Daoy (cell line): ENCODE measurements at places on chromosomes 2 and 18. TPM values are rescaled to one million over a fixed set of nuclear protein-coding genes. Genes with fewer than 3 reads are reported as not detected.

Gene VWC2L
- not detected in 2 replicates for total RNA-seq

DNA sequence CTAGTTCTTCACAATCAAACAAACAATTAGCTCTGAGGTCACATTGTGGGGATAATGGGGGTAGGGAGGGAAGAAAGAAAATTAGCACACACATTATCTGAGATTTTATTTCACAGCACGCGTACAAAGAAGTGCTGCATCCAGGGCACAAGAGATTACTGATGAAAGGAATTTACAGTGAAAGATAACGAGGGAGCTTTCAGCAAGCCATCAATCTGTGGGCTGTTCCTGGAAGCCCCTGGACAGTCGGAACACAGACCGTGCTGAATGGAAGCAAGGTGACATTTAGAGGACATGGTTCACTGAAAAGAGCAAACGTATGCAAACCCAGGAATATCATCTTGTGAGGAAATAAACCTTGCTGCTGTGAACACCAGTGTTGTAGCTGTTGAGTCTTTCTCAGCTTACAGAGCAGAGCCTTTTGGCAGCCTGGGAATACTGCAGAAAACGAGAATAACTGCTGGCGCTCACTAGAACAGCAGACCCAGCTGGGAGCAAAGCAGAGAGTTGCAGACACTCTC lies 63.2 kb downstream of the SCG2 start:
- no peak for DNase-seq

Gene GYPC
- total RNA-seq: 23.6 and 33.4 TPM in 2 replicates

Gene MYO3B
- total RNA-seq: not detected in 2 replicates

DNA sequence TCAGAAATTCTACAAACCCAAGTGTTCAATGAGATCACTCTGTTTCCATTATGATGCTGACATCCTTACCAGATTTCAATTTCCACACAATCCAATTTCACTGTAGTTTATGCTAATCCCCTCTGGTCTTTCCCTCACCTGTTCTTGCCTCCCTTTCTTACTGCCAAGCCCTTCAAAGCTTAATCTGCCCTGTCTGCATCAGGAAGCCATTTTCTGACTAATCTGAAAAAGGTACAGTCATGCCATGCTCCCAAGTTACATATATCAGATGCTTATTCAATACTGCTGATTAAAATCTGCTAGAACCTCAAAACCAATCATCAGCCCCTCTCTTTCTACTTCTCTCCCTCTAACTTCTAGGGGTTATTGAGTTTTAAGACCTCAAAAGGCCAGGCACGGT lies 8.9 kb downstream of the KRTCAP3 start:
- DNase-seq: no peak

DNA sequence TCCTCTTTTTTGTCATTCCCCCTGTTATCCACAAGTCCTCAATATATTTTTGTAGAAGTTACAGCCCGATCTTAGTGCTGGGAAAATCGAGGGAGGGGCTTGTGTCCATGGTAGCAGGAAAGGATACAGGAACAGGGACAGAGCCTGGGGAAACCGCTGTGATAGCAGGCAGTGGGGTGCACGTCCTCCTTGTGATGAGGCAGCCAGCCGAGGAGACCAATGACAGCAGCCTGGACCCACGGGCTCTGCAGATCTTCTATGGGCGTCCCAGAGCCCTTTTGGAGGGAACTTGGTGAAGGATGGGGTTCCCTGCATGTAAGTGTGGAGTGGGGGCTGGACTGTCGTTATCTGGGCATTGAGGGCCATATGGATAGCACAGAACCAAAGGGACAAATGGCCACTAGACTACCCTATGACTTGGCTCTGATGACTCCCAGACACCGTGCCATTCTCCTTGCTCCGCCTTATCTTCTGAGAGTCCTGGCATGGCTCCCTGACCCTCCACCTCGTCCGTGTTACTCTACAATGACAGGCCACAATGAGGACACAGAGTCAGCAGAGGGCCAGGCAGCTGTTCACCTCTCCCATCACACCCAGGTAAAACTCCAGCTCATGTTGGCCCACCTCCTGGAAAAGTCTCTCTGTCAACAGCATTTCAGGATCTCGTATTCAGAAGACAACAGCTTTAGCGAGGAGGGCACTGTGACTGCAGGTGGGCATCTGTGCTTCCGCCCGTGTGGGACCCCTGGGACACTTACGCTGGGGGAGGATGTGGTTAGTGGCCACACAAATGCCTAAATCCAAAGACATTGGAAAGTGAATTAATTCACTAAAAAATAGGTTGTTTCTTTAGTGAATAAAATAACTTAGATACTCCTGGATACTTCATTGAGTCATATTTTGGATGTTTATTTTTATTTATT lies 100.1 kb downstream of the VAPA start:
- DNase-seq: no peak

- DNase-seq: peak; percentile 56
Observed at GRCh38 chr2:63614448-63614968, 25.7 kb downstream of the MDH1 start.

GRCh38 chr18:50126471-50126870 lies 68.5 kb downstream of the MYO5B start:
- no peak for DNase-seq

DNA sequence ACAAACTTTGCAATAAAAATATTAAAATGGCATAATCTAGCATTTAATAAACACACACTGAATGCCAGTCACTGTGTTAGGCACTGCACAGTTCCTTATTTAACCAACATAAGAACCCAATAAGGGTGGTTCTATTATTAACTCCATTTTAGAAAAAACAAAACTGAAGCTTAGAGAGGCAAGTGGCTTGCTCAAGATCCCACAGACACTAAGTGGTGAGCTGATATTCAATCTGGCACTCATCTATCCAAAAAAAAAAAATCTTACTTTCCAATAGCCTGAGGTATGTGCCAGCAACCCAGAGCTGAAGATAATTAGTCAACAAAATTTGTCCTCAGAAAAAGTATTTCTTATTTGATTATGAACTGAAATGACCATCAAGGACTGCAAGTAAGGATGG lies 799 bp downstream of the CYTIP start:
- DNase-seq: no peak

- DNase-seq: no peak
Observed at GRCh38 chr2:51516667-51517066, 484.7 kb upstream of the NRXN1 start.

- no peak for DNase-seq
Observed at GRCh38 chr2:101173707-101174295, 22.6 kb upstream of the TBC1D8 start.

DNA sequence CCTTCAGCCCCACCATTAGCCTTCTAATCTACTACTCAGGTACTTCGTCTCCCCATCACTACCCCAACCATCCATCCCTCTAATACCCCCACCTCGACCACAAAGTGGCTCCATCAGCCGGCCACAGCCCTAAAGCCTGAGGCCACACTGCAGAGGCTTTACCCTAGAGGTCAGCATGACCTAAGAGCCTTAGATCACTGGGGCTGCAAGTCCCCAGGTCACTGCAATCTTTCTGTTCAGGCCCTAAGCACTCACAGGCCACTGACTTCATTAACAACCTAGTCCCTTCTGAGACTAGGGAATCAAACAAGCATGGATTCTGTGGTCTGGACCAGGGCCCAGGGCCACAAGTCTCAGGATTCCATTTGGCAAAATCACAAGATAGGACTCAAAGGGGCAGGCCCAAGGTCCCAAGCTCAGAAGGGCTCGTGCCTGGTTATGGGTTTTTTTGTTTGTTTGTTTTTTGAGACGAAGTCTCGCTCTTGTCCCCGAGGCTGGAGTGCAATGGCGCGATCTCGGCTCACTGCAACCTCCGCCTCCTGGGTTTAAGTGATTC lies 37.0 kb upstream of the PKDCC start:
- peak; percentile 88 for DNase-seq

DNA sequence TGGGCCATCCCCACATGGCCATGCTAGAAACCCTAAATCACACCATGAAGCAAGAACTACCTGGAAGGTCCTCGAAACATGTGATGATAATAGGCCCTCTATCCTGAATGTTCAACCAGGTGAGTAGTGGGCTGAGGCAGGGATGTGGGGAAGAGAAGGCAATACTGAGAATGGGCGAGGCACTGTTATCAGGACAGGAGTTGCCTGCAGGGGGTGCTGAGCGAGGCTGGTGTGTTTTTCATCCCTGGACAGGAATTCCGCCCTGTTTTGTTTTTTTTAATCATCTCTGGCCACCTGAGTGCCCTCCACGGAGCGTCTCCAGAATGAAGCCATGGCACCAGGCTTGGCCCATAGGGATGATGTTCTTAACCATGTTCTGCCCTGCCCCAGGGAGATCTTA lies 103.0 kb upstream of the SOX11 start:
- no peak for DNase-seq

Gene TMEM178A
- total RNA-seq: 1.3 and 1.4 TPM in 2 replicates

DNA sequence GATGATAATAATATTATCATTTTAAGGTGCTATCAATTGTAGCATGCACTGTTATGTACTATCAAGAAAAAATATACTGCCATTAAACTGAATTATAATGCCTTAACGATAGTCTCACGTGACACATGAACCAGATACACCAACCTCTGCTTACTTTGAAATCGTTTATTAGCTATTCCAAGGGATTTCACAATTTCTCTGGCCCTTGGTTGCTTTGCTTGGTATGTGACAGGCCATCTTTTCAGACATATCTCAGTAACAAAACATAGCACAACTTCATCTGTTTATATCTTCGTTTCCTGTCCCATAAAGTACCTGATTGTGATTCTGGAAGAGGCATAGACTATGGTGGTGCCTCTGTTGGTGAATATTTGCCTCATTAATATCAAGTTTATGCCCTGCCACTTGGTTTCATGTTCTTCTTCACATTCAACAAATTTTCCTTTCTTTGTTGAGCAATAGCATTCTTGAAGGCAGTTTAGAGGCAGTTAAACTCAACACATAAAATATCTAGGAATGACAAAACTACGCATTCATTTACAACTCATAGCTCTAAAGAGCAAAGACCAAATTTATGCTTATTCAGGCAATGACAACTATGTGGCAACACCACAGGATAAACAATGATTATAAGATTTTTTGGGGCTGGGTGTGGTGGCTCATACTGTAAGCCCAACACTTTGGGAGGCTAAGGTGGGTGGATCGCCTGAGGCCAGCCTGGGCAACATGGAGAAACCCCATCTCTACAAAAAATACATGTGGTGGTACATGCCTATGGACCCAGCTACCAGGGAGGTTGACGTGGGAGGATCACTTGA lies 84.3 kb downstream of the MCFD2 start:
- DNase-seq: no peak

DNA sequence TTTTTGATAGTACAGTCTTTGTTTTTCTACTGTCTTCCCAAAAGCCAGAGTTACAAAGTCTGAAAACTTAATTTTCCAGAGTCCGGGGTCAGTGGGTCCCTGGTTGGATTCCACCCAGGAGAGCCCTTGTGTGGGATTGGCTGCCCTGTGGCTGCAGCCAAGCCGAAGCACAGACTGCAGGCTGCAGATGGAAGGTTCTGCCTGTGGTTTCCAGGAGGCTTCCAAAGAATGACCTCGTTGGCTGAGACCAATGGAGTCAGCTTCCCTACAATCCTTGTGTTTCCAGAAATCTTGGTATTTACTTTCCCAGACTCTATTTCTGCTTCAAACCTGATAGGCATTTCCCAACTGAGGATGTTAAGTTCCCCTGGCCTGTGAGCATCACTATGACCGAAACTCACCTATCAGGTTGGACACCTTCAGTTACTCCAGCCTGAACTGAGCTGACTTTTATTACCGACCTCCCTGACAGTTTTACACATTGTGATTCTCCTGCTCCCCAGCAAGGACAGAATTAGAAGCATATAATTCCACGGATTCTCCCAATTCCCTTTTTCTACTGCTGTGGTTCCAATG lies 117.5 kb upstream of the CCDC68 start:
- DNase-seq: no peak

Gene TWIST2
- total RNA-seq: 20.4 and 34.3 TPM in 2 replicates

Gene TMEM200C
- 1.3 and 2.5 TPM in 2 replicates for total RNA-seq

Gene CCDC178
- not detected in 2 replicates for total RNA-seq

DNA sequence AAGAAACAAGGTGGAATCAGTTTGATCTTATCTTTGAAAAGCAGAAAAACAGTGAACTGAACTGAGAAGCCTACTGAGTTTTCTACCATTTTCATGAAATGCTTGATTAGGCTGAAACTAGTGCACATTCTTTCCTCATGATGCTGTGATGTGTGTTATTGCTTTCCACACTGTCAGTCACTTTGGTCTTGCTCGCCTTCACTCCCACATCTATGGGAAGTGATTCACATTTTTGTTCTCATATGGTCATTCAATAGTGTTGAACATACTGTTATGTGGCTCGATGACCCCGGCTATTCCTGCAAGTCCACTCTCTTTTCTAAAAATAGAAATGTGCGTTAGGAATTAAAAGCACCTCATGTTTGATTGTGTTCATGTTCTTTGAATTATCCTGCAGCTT lies 129.7 kb downstream of the TGIF1 start:
- DNase-seq: peak; percentile 25
